ENCODE measurements at places on chromosomes 12 and 14.

DNA sequence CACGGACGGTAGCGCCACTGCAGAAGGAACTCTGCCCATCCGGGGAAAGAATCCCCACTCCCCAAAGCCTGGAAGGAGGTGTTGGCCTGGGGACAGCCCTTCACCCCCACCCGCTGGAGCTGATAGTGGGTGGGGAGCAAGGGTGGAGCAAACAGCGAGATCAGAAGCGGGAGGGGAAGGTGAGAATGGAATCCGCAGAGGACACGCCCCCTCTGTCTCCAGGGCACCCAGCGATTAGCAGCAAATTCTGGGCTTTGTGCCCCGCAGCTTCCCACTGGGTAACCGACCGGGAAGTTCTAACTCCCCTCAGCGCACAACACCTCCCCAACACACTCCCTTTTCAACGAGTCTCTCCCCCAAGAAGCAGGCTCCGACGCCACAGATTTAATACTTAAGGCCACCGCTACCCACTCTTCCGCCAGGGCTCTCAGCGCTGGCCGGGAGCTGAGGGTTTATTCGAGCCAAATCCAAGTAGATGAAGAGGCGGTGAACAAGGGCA is 1.4 kb downstream of the SLC25A29 start:
- no peak for DNase-seq

GRCh38 chr12:32083489-32083888 is 23.2 kb upstream of the BICD1 start:
- no peak for DNase-seq

DNA sequence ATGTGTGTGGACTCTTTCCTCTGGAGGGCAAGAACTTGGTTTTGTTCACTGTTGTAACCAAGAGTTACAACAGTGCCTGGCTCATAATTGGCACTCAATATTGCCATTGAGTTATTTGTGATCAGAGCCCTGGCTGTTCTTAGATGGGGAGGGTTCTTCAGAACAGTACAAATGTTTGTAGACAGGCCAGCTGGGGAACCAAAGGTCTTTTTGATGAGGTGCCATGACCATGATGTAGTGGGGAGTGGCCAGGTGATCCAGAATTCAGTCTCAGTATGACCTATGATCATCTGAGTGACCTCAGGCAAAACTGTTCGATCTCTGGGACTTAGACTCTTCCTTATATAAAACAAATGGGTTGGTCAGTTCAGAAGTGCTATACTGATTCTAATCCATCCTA is 3.3 kb upstream of the PRKAB1 start:
- DNase-seq: no peak

- DNase-seq: no peak
These were observed 6.1 kb upstream of the TMED2 start for GRCh38 chr12:123578243-123578642.

DNA sequence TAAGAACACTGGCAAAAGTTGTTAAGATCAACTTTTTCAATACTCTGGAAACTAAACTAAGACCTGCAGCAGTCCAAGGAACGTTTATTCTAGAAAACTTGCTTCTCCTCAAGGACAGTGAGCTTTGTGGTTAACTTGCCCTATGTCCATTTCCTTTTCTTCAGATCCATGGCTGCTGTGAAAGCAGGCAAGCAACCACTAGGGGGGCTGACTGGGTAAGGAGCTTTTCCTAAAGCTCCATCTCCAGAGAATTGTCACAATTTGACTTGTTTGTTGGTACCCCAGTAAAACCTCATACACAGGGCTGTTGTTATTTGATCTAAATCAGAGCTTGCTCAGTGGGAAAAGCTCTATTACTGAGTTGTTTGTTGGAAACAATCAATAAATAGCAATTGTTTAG is 10.1 kb upstream of the RPL10L start:
- DNase-seq: no peak

DNA sequence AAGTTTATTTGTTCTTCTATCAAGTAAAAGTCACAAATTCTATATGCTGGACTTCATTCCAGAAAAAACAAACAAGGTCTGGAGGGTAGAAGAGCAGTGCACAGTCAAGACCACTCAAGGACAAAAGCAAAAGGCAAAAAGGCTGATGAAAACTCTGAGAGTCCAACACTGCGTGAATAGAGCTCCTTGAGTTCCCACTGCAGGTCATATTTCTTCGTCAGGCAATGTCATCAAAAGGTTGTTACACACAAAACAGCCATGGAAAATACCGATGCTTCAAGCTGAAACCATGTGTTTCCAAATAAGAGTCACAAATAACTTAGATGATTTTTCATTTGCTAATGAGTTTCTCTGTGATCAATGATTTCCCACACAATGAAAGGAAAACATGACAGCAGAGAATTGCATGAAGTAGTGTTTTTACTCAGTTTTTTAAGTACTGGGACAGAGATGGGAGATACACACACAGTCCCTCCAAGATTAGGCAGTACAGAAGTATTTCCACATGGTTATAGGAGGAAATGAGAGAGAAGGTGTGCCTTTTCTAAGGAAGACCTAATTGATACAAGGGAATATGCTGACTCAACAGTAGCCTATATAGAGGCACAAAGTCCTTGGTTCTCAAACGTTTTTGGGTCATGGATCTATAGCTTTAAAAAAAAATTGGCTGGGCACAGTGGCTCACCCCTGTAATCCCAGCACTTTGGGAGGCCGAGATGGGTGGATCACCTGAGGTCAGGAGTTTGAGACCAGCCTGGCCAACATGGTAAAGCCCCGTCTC is 177.7 kb downstream of the MED13L start:
- no peak for DNase-seq

DNA sequence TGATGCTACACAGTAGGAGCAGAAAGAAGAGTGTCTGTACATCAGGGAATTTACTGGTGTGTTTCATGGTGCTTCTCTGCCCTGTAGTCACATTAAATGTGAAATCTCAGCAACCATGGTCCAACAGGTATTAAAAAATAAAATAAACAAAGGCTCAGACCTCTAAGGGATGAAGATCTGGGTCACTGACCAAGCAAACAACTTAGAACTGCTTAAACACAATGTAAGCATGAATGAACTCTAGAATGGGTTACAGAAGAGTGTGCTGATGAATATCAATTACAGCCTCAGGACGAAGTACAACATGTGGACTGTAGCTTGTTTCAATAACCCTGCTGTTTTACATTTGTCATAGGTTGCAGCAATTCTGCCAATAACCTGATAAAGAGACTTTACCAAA is 47.4 kb downstream of the SLC35F4 start:
- no peak for DNase-seq

DNA sequence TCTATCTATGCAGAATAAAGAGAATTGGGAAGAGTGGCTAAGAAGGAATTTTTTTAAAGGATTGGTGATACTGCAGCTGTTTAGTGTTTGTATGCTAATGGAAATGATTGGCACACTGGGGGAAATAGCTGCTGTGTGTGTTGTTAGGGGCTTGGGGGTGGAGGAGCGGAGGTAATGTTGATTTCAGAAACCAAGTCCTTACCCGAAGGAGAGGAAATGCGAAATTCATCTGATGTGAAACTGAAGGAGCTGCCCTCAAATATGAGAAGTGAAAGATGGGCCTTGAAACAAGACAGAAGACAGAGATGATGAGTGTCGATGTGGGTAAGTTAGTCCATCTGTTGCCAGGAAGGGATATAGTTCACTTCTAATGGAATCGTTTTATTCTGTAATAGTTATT is 21.2 kb upstream of the RNASE12 start:
- no peak for DNase-seq

DNA sequence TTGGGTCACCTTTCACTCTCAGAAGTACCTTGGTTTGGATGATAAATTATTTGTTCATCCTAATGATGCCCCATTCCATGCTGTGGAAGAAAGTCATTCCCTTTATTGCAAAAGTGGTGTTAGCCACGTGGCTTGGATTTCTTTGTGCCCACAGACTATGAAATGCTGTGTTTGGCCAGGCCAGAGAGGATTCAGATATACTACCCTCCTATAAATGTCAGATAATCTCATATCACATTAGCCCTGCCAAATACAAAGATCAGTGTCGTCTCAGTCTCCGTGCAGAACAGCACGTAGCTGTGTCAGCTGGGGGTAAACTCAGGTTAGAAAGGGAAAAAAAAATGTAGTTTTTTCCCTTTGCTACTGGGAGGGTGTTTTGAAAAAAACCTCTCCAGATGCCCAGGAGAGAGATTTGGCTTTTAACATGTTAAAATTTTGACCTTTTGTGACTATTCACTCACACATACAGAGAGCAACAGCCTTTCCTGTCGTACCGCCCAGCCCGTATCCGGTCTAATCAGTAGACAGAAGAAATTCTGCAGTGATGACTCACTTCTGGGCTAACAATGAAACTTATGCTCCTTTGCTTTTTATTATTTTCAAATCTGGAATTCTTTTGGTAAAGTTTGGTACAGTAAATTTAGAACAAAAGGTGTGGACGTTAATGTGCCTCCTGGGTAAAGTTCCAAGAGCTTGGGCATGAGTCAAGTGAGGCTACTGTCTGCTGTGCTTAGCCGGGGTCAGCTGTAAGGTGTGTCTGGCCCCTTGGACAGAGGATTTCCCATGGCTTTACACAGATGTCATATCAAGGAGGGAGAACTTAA is 8.5 kb upstream of the PTPRB start:
- DNase-seq: no peak

- no peak for DNase-seq
These were observed 3.5 kb upstream of the FOXN3 start for GRCh38 chr14:89420502-89420901.

- DNase-seq: no peak
These were observed 2.8 kb downstream of the KRT7 start for GRCh38 chr12:52235822-52236361.

DNA sequence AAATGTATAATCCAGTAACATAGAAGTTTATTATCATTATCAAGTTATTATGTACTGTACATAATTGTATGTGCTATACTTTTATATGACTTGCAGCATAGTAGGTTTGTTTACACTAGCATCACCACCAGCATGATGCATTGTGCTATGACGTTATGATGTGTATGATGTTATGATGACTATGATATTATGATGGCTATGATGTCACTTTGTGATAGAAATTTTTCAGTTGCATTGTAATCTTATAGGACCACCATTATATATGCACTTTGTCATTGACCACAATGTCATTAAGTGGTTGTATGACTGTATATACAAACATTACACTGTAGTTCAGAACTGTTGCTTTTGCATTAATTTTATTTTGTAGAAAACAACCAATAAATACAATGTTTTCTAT is 173.4 kb downstream of the PPFIA2 start:
- no peak for DNase-seq

DNA sequence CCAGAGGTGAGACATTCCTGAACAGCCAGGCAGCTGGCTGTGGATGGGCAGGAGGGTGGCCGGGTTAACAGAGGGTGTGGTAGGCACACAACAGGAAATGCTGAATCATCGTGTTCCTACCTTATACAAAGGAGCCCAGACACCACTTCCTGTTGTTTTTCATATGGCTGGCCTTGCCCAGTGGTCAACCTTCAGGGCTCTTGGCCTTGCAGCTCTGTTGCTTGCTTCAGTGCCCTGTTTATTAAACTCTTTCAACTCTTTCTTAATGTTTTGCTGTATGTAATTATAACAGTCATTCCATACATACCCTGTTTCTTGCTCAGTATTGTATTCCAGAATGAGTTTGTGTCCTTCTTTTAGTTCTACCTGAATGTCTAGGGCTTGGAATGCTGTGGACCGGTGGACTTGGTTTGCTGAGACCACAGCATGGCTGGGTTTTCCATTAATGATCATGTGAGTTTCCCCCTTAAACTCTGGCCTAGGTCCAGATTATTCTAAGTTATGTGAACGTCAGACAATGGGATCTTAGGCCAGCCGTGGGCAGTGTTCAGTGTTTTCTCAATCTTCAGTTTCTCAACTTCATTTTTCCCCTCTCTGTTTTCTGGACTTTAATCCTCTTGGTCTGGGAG is 11.9 kb downstream of the CFAP54 start:
- no peak for DNase-seq

DNA sequence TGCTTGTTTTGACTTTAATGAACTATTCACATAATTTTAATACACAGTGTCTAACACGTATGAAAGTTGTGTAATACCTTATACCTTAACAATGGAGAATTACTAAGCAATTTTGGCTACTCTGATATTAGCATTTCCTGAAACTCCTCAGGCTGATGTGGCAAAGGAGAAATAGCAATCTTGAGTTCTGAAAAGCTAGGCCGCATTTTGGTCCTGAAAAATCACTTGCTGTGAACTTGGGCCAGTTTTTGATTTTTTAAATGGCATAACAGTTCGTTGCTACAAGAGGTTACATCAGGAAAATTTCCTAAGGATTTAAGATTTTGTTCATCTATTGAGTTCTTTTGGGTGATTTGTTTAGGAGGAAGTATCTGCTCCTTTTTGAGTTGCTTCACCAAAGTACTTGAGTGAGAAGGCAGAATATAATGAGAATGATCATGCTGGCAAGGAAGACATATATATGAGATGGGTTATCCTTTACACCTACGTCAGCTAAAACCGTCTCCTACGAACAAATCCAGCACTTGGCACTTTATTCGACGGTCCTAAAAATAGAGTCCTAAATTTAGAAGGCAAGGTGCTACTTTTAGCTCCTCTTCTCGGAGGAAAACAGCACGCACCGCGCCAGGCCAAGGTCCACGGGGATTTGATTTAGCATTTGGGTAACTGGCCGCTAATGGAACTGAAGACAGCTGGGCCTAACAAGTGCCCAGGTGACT is 32.2 kb downstream of the MIA2 start:
- no peak for DNase-seq

DNA sequence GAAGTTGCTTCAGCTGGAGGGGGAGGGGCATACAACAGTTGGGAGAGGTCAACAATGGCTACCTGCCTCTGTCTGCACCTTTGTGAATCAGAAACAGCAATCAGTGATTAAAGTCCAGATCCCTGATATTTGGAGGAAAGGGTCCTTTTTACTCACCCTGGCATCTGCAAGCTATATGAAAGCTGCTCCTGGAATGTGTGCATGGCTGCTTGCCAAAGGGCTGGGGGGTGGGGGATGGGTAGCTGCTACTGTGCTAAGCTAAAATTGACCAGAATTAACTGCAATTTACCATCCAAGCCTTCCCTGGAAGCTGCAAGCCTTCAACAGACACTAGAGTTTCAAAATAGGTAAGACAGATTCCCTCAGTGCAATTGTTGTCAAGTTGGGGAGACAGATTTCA is 13.5 kb upstream of the GTF2A1 start:
- no peak for DNase-seq

DNA sequence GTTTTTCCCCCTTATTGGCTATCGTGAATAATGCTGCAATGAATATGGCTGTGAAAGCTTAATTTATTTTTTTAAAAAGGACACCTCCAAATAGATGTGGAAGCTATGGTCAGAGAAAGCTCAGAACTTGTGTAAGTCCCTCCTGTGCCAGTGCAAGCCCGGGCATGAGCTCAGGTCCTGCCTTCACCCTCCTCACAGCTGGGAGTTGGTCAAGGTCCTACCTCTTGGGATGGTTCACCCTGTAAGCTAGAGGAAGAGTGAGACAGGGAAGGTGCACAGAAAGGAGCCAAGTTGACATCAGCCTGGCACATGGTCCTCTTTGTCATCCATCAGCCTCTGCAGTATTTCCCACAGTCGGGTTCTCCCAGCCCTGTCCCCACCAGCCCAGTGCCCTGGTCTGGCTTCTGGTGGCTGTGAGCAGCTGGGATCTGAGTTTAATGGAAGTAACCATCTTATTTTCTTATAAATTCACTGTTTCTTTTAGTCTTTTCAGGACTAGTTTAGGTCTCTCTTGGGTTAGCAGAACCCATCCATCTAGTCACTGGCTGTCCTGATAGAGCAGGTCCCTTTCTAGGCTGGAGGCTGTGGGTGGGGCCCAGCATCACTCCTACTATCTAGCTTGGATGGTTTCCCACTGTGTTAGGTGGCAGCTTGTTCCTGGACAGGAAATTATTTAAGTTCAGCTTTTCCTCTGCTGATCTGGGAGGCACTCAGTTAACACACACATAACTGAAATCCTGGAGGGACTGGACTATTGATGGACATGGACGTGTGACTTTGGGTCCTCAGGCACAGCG is 11.8 kb upstream of the PLEKHG3 start:
- no peak for DNase-seq

Data from activated T-cell treated with anti-CD3 and anti-CD28 coated beads for 4 hours (primary cell).